Stimulated activated CD8-positive, alpha-beta memory T cell treated with anti-CD3 and anti-CD28 coated beads, Interleukin-4, amount 100 ng/mL, for 4 hours (primary cell): ENCODE measurements at places on chromosomes 6 and 20.

DNA sequence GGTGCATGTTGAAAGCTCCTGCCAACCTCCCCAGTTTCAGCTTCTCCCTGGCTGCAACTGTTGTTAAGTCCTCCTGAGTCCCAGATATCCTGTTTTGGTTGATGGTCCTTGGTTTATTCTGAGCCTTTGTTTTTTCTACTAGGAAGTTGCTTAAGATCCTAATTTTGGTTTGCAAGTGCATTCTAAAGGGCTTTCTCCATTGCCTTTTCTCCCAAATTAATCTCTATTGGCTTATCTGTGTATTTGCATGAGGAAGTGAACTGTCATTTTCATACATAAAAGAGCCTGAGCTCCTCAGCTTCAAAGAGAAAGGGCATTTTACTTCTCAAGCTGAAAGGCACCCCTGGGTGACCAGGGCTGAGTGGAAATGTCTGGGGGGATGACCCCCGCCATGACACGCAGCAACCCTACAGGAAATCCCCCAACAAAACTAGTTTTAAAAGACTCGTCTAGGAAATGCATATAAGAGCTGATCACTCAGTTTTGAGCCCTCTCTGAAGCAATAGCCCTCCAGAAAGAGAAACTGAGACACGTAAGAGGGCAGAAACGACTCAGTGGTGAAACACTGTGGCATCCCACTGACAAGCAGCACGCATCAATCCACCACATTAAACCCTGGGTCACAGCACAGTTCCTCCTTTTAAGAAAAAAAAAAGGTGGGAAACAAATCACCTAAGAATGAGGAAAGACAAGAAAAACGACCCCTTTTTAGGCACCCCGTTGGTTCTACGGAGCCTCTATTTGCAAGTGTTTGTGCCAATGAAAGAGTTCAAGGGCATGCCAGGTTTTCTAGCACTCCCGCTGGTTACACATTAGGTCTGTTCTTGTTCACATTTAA is 140.9 kb downstream of the THBS2 start:
- DNase-seq = no peak

DNA sequence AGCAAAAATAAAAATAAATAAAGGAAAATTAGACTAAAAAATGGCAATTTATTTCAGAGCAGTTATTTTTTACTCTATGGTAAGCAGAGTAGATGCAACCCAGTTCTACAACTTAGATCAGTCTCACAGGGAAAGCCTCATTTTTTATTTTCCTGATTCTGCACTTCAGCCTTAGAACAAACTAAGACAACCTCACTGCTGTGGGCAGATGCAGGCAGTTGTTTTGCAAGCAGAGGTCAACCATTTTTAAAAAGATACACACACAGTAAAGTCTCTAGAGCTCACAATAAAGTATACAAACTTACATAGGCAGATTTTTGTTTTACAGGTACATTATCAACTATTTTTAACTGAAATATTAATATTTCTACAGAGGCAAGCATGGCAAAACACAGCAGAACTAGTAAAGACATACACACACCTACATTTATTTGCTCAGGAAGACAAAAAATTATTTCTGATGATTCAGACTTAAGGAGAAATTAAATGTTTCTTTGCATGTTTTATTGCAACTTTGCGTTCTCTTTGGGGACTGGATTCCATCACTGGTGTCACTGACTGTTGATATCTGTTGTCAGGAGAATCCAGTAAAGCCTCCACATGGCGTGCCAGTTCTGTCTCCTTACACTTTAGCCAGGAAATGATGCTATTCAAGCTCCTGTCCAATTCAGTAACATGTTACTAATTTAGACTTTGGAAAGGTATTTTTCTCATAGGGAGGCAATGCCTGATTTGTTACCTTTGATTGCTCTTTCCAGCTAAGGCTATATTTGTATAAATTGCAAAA is 102.7 kb downstream of the TRDN start:
- DNase-seq = no peak

- DNase-seq = no peak
These were observed 68.0 kb downstream of the OTOR start for GRCh38 chr20:16816192-16816591.

DNA sequence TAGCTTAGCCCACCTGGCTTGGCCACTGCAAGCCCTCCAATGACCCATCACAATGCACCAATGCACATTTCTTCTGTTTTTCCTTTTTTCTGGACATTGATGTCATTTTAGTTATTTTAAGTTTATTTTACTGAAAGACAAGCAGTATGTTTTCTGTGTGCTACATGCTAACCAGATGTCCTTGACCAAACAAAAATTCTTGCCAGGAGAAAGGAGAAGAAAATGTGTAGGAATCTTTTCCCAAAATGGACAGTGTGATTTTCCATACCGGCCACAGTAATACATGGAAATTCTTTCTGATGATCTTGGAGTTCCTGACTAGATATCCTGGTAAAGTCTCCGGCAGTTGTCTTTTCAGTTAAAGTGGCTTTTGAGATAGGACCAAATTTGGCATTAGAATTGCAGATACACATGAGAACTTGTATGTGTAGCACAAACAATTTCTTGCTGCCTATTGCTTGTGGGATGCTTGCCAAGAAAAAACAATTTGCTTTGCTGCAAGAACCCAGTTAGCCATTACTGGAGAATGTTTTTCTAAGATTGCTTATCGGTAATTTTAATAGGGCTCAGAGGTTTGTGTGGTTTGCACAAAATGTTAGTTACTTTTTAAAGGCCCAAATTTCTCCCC is 696.5 kb upstream of the CITED2 start:
- no peak for DNase-seq

- no peak for DNase-seq
These were observed 14.1 kb downstream of the FKBP5 start for GRCh38 chr6:35674594-35674993.

DNA sequence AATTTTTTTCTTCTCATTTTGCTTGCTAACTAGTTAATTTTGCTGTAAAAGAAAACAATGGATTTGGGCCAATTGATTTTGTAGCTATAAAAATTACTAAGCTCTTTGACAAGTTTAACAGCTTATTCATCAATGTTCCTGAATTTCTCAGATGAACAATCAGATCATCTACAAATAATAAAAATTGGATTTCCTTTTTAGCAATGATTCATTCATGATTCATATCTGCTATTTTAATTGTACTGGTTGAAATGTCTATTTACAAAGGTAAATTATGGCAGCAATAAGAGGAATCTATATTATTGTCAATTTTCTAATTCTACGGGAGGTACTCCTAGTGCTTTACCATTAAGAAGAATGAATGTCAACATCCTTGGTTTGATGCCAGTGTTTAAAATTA is 178.8 kb upstream of the BTBD3 start:
- no peak for DNase-seq

GRCh38 chr20:19453410-19453809 is 241.0 kb downstream of the SLC24A3 start:
- no peak for DNase-seq

DNA sequence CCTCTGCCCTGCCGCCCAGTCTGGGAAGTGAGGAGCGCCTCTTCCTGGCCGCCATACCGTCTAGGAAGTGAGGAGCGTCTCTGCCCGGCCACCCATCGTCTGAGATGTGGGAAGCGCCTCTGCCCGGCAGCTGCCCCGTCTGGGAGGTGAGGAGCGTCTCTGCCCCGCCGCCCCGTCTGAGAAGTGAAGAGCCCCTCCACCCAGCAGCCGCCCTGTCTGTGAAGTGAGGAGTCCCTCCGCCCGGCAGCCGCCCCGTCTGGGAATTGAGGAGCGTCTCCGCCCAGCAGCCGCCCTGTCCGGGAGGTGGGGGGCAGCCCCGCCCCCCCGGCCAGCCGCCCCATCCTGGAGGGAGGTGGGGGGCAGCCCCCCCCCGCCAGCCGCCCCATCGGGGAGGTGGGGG is 27.8 kb downstream of the SNHG17 start:
- DNase-seq = no peak
